MCF 10A (cell line): ENCODE measurements at places on chromosomes 5 and 9. TPM values are rescaled to one million over a fixed set of nuclear protein-coding genes. Genes with fewer than 3 reads are reported as not detected.

The DMGDH gene
- 9.2 and 14.7 TPM in 2 replicates for total RNA-seq

The SPATA31E1 gene
- not detected in 2 replicates for total RNA-seq

The PCDHB6 gene
- 0.19 and 0.22 TPM in 2 replicates for total RNA-seq

The RLN2 gene
- total RNA-seq, result not detected in 2 replicates

The FCHO2 gene
- total RNA-seq, result 16.9 and 26.3 TPM in 2 replicates

The FOXD4L3 gene
- total RNA-seq, result 0.96 TPM in 1 of 2 replicates, not detected in the other

The ARL14EPL gene
- not detected in 2 replicates for total RNA-seq

The LECT2 gene
- total RNA-seq, result not detected in 2 replicates

The PLAC8L1 gene
- total RNA-seq, result 2.5 and 3.0 TPM in 2 replicates

The MARCOL gene
- not detected in 2 replicates for total RNA-seq

The SCAI gene
- total RNA-seq, result 3.7 and 5.4 TPM in 2 replicates

The ACSL6 gene
- total RNA-seq, result not detected in 2 replicates

The GBA2 gene
- 51.3 and 55.2 TPM in 2 replicates for total RNA-seq

The RNF208 gene
- total RNA-seq, result 2.5 and 3.1 TPM in 2 replicates

The DMRT1 gene
- total RNA-seq, result not detected in 2 replicates

The ADAMTS2 gene
- 0.17 TPM in 1 of 2 replicates, not detected in the other for total RNA-seq

The FOXD4L6 gene
- total RNA-seq, result 0.30 and 0.69 TPM in 2 replicates

The DRD1 gene
- not detected in 2 replicates for total RNA-seq

The FUBP3 gene
- 58.0 and 68.3 TPM in 2 replicates for total RNA-seq

The NOTCH1 gene
- 37.5 and 53.4 TPM in 2 replicates for total RNA-seq

The SPINK7 gene
- total RNA-seq, result not detected in 2 replicates

The SWI5 gene
- 27.7 and 39.0 TPM in 2 replicates for total RNA-seq
